ENCODE measurements at places on chromosomes 7 and 10.
A peak's percentile ranks its signal among the peaks of the same experiment; 100 is the strongest.

- no peak for DNase-seq
These were observed 12.0 kb upstream of the GOT1 start for GRCh38 chr10:99442394-99442793.

DNA sequence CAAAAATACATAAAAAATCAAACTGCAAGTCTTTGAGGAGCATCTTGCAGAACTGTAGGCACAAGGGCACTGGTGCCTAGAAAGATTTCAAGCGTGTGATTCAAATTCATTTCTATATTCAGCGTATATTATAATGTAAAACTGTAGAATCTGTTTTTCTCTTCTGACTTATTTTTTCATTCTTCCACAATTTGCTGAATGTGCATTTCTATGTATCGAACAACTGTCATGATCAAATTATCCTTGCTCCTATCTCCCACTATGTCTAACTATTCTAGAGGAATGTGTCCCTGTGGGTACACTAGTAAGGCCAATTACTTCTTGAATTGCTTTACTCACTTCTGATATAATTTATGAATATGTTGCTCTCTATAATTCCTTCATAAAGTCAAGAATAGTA, 283.0 kb upstream of the MAGI2 start:
- no peak for DNase-seq

GRCh38 chr10:106734220-106734619, 430.3 kb downstream of the SORCS1 start:
- no peak for DNase-seq

- no peak for DNase-seq
These were observed 649 bp downstream of the ACTR3B start for GRCh38 chr7:152759949-152760853.

DNA sequence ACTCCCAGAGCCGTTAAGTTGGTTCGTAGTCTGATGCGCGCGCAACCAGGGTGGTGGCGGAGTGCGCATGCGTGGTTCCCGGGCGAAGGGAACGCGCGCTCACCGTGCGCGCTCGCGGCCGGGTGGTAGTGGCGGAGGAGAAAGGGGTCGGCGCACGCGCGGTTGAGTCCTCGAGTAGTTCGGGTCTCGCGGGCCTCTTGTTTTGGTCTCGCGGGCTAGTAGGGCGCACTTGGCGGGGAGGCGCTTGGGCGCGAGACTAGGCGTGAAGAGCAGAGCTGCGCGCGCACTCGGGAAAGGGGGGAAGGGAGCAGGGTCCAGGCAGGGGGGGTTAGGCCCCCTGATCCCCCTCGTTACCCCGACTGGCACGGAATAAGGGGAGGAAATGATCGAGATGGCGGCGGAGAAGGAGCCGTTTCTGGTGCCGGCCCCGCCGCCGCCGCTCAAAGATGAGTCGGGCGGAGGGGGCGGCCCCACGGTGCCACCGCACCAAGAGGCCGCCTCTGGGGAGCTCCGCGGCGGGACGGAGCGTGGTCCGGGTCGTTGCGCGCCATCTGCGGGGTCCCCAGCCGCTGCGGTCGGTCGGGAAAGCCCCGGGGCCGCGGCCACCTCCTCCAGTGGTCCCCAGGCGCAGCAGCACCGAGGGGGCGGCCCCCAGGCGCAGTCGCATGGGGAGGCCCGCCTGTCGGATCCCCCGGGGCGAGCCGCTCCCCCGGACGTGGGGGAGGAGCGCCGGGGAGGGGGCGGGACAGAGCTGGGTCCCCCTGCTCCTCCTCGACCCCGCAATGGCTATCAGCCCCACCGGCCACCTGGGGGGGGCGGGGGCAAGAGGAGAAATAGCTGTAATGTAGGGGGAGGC, at the start of gene MEPCE:
MEPCE (plus strand) TSS at position 195 of the 856 bp plus-strand sequence; CDS start at position 383, 188 bp downstream.
- peak; percentile 96 for DNase-seq

DNA sequence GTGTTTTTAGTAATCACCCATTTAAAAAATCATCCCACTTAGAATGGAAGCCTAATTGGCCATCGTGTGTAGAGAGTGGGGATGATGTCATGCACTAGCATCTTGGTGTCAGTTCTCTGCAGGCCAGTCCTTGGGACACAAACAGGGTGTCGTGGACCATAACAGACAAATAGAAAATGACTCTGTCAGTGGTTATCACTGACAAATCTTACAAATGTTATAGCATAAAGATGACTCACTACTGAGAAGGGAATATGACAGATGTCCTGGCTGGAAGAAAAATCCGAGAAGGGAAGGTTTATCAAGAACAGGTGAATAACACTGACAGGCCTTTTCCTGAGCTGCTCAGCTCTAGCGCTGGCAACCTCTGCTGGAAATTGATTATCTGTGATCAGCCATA, 10.6 kb downstream of the CABCOCO1 start:
- no peak for DNase-seq

GRCh38 chr7:122951006-122951405, 44.5 kb downstream of the TAS2R16 start:
- DNase-seq: no peak

DNA sequence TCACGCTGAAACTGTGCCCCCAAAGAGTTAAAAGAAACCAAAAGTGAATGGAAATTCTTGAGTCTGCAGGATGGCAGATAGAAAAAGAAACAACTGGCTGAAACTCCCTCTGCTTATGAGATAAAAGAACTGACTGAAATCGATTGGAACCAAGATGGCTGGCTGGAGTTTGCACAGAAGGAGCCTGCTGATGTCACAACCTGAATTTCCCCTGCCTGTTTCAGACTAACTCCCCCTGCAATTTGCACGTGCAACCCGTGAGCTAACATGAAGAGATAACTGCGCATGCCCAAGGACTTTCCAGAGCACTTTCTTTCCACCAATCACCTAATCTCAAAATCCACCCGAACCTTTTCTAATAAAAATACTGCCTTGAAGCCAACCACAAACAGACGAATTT, 435.5 kb downstream of the CALN1 start:
- no peak for DNase-seq

DNA sequence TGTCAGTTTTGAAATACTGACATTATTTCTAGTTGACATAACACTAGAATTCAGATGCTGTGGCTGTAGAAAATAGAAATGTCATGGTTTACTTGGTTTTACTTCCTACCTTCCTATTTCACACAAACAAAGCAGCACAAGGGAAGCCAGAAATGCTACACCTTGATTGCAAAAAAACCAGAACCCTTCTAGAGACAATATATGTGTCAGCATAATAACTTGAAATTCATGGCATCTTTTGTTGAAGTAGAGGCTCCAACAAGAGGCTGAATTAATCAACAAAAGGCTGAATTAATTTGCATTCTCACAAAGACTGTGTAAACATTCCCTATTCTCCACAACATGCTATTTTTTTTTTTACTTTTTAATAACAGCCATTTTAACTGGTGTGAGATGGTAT, 25.2 kb downstream of the ZNF117 start:
- DNase-seq: no peak

DNA sequence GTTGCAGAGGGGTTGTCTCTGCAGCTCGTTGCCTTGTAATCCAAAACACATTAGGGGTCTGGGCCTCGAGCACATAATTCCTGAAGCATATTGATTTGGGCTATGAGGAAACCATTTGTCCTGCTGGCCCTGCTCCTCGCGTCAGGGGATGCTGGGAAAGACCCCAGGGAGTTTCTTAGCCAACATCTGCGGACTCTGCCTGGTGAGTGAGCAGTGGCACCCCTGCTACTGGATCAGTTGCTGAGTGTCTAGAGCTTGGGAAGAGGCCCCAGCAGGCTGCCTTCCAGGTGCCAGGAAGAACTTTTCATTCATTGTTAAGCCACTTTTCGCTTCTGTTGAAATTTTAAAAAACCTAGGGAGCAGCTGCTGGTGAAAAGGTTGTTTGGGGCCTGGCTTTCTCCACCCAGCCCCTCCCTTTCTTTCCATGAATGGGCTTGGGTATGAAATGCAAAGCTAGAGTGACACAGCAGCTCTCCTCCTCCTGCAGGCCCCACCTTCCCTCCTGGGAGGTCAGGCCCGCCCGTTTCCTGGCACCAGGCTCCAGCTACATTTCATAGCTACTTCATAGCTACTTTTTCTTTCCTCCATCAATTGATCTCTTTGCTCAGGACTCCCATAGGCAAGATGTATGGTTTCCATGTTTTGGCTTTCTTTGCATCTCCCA, 26.8 kb downstream of the TACR2 start:
- DNase-seq: no peak

GRCh38 chr10:1173091-1173490, 116.9 kb downstream of the WDR37 start:
- no peak for DNase-seq

DNA sequence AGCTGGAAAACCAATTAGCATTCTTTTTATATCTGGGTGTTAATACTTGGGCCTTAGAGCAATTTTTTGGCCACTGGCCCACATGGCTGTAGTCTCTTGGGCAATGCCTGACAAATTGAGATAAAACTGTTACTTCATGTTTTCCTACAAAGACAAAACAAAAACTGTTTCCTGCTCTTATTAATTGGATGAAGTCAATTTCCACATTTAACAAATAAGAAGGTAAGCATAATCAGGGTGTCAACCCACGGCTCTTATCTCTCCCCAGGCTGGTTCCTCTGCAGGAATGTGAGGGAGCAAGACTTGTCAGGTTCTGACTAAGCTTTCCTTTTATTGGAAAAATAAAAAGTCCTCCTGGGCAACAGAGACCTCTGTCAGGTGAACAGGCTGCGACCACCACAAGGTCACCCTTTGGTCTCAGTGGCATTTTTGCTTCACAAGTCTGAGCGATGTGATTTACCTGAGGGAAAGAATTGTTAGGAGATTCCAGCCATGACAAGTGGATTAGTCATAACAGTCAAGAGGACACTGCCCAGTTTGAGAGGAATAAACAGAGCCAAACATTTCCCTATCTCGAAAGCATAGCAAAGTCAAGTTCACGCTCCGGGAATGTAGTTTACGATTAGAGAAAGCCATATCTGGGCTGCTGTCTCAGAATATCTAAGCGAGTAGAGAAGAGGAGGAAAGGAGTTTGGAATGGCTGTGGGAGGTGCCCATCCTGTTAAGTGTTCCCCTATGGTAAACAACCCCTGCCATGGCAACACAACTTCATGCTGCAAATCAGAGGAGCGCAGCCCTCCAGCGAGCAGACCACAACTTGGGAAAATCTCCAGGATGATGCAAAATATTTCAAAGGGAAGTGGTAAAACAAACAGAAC, 144.4 kb downstream of the TES start:
- DNase-seq: no peak

DNA sequence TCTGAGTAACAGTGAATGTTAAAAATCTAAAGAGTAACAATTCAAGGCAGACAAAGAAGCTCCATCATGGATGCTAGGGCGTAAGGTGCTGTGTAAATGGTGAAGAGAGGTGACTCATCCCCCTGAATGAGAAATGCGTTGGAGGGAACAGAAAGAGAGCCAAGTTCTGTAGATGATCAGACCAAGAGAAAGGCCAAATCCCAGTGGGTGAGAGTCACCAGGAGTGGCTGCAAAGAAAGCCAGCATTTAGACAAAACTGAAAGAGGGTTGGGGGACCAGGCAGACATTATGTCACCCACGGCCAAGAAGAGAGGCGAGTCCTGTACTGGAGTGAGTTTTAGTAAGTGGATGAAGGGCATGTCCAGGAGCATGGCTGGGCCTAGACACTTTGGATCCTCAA, 153.1 kb downstream of the TRIL start:
- DNase-seq: no peak

DNA sequence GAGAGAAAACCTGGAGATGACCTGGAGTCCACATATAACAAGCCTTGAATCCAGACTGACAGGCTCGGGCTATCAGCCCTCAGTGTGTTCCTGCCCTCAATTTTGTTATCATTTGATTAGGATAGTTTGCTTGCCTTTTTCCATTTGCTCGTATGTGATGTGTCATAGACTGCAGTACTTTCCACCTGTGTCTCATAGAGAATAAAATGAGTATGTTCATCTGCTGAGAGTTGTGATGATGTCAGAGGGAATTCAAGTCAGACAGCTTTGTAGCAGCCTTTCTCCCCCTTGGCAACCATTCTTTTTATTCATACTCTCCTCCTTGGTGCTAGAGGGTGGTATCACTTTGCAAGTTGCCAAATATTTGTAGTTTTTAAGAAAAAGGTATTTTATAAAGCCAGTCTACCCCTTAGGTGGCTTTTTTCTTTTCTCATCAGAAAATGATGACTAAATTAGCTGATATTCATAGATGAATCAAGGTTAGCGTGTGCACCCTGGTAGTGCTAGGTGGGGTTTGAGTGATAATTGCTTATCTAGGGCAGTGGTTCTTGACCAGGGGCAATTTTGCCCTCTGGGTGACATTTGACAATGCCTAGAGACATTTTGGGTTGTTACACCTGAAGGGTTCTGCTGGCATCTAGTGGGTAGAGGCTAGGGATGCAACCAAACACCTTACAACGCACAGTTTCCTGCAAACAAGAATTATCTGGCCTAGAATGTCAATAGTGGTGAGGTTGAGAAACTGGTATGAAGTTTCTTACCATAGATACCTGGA, 5.4 kb downstream of the SGPL1 start:
- DNase-seq: no peak

- DNase-seq: no peak
These were observed 326.2 kb upstream of the KAT6B start for GRCh38 chr10:74500026-74500704.

- DNase-seq: no peak
These were observed 116.3 kb downstream of the MDFIC start for GRCh38 chr7:115038158-115038557.

- DNase-seq: no peak
These were observed 75.8 kb downstream of the DLG5 start for GRCh38 chr10:77850620-77851231.

DNA sequence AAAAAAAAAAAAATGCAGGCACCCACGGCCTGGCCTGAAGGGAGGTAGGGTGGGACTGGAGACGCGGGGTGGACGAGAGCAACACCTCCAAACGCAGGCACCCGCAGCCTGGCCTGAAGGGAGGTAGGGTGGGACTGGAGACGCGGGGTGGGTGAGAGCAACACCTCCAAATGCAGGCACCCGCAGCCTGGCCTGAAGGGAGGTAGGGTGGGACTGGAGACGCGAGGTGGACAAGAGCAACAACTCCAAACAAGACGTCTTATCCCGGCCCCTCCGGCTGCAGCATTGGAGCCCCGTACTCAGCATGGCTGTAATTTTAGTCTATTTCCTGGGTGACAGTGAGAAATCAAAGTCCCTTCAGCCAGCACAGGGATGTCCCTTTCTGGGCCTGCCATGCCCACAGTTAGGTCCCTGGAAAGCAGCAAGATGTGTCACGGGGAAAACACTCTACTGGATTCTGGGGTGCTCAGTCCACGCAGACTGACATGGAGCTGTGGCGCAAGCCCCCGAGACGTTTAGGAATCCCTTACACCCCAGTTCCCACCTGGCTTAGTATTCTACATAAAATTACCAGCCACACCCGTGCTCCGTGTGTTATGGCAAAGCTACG, 119.9 kb downstream of the WDR37 start:
- DNase-seq: no peak
